Foreskin keratinocyte (primary cell): ENCODE measurements at places on chromosomes 4 and X. TPM values are rescaled to one million over a fixed set of nuclear protein-coding genes. Genes with fewer than 3 reads are reported as not detected.

Gene RPL10
- 2,470 and 2,821 TPM in 2 replicates for total RNA-seq

Gene RHOXF1
- total RNA-seq, result not detected in 2 replicates

Gene TMPRSS11D
- total RNA-seq, result 0.17 and 0.99 TPM in 2 replicates

Gene IL21
- not detected in 2 replicates for total RNA-seq

Gene UGT2A1
- not detected in 2 replicates for total RNA-seq

Gene SRPX
- total RNA-seq, result 68.8 and 129 TPM in 2 replicates

Gene CLIC2
- total RNA-seq, result not detected in 2 replicates

Gene MAPK10
- total RNA-seq, result 4.2 and 5.9 TPM in 2 replicates

Gene INTS6L
- 6.0 and 6.5 TPM in 2 replicates for total RNA-seq

- no peak for DNase-seq
Observed at GRCh38 chr4:184937030-184937710, 81.1 kb upstream of the HELT start.

DNA sequence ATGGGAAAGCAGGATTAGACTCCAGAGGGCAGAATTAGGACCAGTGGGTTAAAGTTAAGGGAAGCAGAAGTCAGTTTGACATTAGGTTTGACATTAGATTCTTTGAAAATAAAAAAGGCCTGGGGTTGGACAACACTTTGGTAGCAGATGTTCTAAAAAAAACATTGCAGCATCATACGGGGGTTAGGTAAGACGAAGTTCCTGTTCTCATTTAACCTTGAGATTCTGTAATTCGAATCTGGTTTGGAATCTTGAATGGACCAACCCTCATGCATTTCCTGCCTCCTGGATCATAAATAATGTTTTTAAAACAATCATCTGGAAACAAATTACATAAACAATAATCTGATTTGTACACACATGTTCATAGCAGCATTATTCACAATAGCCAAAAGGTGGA lies 181.0 kb downstream of the SHROOM3 start:
- no peak for DNase-seq

DNA sequence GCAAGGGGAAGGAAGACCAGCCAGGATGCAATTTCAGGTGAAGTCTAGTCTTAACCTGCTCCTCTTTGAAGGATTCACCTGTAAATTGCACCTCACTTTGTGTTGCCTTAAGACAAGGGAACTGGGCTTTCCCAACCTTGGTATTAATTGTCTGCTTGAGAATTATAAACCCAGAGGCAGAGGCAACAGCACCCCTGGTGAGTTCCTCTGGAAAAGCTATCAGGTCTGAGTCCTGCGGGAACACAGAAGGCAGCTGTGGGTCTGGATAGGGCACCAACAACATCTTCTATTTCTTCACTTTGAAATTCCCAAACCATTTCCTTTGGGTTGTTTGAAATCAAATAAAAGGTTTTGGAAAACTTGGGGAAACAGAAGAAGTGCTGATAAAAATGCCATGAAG lies 109.2 kb upstream of the NPY2R start:
- DNase-seq, result no peak

GRCh38 chr4:173057442-173057841 lies 111.2 kb upstream of the GALNT7 start:
- DNase-seq, result no peak

GRCh38 chr4:145881576-145881975 lies 57.0 kb downstream of the ZNF827 start:
- no peak for DNase-seq

GRCh38 chr4:120694973-120695372 lies 227.6 kb downstream of the PRDM5 start:
- DNase-seq, result peak; percentile 53

- no peak for DNase-seq
Observed at GRCh38 chrX:44428989-44429627, 85.6 kb upstream of the EFHC2 start.

DNA sequence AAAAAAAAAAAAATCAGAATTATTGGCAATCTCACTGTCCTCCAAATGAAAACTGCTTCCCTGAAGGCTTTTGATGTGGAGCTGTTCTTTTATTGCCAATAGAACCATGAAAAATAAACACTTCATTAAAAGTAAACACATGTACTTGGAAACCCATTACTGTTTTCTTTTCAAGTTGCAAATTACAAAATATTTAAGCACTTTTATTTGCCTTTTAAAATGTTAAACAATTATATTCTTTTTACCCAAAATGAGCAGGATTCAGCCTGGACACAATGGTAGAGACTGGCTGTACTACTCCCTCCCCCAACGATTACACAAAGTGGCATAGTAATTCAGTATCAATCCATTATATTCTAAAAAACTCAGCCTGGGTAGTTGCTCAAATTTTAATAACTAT lies 60.9 kb downstream of the SH2D1A start:
- DNase-seq, result no peak

DNA sequence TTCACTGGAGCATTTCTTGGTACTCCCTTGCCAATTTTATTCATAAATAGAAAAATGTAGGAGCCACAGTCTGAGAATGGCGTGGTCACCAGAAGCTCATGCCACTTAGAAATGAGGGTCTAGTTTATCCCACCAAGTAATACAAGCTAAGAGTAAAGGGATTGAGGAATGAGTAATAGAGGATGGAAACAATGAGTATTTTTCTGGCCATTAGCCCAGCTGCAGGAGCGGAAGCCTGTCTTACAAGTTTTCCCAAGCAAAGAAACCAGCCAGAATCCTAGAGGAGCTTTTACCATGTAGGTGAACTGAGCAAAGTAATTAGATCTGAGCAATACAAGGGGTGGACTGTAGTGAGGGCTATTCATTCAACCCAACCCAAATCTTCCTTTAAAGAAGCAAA lies 160.7 kb upstream of the NPY2R start:
- DNase-seq, result no peak

GRCh38 chr4:76339364-76339763 lies 32.8 kb downstream of the STBD1 start:
- no peak for DNase-seq

- no peak for DNase-seq
Observed at GRCh38 chr4:125781651-125782050, 466.9 kb downstream of the FAT4 start.

DNA sequence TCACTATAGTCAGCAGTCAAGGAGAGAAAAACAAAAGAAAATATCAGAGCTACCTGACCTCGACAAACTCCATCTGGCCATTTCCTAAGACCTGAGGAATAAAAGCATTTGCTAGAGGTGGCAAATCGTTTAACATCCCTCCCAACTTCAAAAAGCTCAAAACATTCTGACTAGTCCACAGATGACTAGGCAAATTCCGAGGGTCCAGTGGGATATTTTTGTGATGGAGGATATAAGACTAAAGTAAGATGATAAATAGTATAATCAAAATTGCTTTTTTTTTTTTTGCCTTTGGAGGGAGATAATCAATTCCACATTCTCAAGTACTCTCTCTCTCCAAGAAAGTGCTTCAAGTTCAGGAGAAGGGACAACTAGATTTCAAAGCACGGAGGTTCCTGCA lies 119.1 kb upstream of the ETNPPL start:
- no peak for DNase-seq

- DNase-seq, result no peak
Observed at GRCh38 chrX:11386001-11386523, 92.8 kb downstream of the AMELX start.

GRCh38 chrX:53116101-53116500 lies 22.2 kb downstream of the KANTR start:
- no peak for DNase-seq

DNA sequence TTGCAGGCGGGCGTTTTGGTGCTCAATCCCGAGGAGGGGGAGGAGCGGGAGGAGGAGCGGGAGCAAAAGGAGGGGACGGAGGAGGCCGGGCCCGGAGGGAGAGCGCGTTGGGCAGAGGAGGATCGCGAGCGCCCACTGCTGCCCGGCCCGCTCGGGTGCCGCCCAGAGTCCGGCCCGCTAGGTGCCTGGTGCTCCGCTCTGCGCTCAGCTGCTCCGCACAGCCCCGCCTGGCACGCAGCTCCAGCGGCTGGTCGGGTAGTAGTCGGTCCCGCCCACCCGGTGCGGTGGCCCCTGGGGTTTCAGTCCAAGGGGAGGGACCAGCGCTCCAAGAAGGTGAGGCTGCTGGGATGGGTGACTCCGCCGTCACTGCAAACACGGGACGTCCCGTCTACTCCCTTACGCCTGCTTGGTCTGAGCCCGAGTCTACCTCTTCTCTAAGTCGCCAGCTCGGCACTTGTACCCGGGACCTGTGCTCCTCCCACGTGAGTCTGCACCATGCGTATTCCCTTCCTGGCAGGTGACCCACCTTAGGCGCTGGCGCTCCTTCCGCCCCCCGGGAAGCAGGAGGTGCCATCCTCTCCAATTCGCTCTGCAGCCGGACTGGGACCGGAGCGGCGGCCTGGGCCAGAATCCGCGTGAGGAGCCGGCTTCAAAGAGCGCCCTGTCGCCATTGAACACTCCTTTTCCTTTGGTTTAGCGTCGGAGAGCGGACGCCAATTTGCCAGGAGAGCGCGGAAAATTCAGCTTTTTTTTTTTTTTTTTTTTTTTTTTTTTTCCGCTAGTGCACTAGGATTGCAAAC lies 405 bp upstream of the HS3ST1 start:
- DNase-seq, result peak; percentile 83

DNA sequence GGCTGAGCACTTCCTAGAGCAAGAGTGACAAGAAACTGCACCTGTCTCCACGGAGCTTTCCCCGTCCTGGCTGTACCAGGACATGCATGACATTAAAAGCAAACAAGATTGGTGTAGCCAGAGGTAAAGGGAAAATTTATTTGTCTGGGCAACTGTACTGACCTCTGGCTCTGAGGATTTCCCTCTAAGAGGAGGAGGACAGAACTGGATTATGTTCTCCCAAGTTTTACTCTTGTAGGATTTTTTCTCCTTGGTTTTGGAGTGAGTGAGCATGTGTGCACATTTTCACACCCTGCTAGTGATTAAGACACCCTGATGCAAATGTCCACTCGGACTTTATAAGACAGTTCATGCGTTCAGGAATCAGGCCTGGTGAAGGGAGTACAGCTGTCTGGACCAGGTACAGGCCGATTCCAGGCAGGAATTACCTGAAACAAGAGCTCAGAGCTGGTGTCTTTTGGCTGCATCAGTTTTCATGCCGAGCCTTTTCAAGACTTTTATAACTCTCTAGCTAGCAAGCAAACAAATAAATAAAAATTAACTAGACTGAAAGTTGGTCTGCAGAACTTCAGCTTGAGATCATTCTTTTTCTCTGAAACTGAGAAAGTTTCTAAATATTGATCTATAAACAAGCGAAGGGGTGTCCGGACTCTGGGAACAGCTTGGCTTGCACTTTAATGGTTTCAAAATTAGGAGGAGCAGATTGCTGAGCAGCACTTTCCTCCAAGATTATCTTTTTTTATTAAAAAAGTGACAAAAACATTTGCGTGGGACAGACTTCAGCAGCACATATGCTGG lies 51.3 kb upstream of the SPRY1 start:
- DNase-seq, result no peak

DNA sequence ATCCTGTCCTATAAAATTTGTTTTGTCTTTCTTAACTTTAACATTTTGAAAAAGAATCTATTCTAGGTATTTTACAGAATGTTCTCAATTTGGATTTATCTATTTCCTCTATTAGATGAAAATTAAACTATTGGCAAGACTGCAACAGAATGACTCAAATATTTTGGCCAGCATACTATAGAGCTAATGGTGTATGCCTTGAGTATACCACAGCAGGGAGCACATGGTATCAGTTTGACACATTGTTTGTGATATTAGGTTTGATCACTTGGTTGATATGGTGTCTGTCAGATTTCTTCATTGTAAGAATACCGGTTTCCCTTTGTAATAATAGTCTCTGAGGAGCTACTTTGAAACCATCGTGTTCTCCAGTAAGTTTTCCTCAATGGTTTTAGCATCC lies 87.8 kb upstream of the NPNT start:
- no peak for DNase-seq

DNA sequence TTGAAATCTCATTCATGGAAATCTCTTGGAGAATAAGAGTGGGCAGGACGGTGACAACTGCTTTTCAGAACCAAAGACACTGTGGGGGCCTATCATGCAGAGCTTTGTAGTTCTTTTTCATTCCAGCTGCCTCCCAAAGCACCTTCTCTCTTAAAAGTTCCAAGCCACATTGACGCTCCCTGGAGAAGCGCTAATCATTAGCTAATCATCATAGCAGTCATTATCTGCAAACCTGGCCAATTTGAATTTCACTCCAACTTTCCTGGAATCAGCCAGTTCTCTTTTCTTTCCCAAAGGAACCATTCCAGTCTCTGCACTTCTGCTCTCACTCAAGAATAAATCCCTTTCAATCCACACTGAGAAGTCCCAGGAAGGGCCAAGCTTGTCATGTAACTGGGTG lies 1144.1 kb upstream of the IGFBP7 start:
- DNase-seq, result no peak

GRCh38 chr4:177441803-177442622 lies at the start of gene AGA:
TSS of gene AGA (minus strand) at chr4:177442437. CDS start at chr4:177442375, 62 bp downstream.
- DNase-seq, result peak; percentile 92
